SJSA1 (cell line): ENCODE measurements at places on chromosomes 3 and 15. TPM values are rescaled to one million over a fixed set of nuclear protein-coding genes. Genes with fewer than 3 reads are reported as not detected.

The ILDR1 gene
- not detected in 2 replicates for total RNA-seq

The SUSD5 gene
- 8.3 and 14.1 TPM in 2 replicates for total RNA-seq

The RTP1 gene
- not detected in 2 replicates for total RNA-seq

The DHFR2 gene
- total RNA-seq: 2.9 and 4.4 TPM in 2 replicates

The DGKG gene
- total RNA-seq: 0.97 TPM in 1 of 2 replicates, not detected in the other

The ACSBG1 gene
- not detected in 2 replicates for total RNA-seq

The TTLL13 gene
- not detected in 2 replicates for total RNA-seq

The CASR gene
- not detected in 2 replicates for total RNA-seq
